ENCODE measurements at places on chromosomes 3 and 15.

DNA sequence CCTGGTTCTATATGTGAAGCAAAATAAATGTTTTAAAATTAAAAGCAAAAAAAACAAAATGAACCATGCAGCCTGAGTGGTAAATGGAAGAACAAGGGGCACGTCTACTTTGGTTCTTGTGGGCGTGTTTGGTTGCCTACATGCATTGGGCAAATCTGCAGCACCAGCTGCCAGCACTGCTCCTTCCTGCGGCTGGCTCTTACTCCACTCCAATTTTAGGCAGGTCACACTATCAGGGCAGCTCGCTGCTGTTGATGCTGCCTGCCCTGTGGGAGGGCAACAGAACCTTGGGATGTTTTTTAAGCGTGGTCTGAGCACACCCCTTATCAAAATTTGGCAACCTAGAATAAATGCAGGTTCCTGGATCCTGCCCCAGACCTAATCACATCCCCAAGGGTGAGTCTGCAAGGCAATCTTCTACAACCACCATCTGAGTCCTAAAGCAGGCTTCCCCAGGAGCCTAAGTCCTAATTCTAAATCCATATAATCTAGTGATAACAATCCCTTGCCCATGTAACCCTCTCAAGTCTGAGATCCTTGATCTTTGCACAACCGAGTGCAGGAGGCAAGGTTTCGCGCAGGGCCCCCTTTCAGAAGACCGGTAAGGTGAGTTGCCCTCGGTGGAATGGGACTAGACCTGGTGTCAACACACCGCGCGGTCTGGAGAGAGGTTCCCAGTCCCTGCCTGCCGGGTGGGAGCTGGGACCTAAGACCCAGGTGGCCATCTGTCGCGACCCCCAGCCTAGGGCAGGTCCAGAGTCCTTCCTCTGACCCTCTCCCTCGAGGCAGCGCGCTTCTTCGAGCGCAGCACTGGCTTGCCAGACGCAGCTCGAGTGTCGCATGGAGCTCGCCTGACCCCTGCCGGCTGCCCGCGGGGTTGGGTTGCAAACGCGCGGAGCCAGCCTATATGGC lies 15.9 kb downstream of the IVD start:
- DNase-seq: peak; percentile 83

DNA sequence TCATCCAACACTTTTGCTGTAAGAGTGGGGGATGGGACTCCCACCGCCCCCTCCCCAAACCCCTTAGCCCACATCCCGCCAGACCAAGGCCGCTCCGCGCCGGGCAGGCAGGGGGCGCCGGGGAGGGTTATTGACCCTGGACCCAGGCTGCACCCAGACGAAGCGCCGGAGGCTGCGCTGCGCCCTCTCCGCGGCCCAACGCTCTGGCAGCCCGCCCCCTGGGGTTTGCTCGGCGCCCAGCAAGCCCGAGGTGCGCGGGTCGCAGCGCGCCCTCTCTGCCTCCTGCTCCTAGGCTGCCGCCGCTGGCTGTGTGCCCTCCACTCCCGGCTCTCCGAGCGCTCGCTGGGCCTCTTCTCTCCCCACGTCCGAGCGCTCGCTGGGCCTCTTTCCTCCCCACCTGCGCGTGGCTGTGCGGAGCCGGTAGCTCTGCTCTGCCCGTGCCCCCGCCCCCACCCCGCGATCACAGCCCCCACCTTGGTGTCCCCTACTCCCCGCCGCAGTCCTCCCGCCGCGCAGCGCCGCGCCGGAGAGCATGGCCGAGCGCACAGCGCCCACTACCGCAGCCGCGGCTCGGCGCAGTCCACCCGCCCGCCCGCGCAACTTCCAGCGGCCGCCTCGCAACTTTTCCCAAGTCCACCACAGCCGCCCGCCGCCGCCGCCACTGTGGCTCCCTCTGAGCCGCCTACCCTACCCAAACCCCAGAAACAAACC lies 1.2 kb downstream of the MECOM start:
- no peak for DNase-seq

DNA sequence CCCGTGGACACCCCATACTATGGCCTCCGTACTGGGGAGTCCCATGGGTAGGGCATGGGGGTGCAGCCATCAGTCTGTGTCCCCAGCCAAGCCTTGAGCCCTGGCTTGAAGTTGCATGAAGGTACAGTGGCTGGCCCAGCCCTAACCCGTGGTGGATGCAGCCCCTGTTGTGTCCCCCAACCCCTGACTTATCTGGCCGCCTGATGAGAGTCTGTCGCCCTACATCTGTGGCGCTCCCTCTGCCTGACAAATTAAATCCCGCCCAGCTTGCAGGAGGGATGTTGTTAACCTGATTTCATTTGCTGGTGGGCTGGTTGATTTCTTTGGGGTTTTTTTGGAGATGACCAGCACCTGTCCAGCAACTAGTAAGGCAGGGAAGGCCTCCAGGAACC lies 186.1 kb downstream of the APBA2 start:
- DNase-seq: no peak

GRCh38 chr15:61794276-61794675 lies 266.0 kb downstream of the VPS13C start:
- DNase-seq: no peak

GRCh38 chr3:122100591-122101463 lies 45.7 kb downstream of the CD86 start:
- DNase-seq: no peak

GRCh38 chr3:196198081-196198675 lies 13.0 kb downstream of the ZDHHC19 start:
- DNase-seq: no peak

DNA sequence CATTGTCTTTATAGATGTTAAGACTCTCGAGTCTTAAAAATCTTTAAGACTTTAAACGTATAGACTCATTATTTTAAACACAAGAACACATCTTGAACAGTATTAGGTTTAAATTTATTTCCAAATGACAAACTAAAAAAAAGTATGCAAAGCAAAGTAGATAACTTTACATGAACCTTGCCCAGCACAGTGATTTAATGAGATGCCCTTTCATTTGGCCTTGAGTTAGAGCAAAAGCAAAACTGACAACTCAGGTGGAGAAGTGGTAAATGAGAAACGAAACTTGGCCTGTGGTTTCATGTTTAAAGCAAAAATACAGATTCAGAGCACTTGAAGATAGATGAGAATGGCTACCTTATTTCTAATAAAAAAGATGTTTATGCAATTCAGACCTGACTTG lies 8.6 kb downstream of the GPR15 start:
- no peak for DNase-seq

DNA sequence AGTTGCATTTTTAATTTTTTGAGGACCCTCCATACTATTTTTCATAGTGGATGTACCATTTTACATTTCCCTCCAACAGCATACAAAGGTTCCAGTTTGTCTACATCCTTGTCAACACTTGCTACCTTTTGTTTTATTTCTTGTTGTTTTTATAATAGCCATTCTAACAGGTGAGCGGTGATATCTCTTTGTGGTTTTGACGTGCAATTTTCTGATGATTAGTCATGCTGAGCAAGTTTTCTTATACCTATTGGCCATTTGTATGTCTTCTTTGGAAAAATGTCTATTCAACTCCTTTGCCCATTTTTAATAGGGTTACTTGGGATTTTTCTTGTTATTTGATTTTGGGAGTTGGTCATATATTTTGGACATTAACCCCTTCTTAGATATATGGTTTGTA lies 187.0 kb downstream of the CDIN1 start:
- no peak for DNase-seq

- no peak for DNase-seq
Measured at GRCh38 chr3:48426401-48426909, 3.4 kb downstream of the PLXNB1 start.

GRCh38 chr15:57694279-57694678 lies 12.2 kb upstream of the POLR2M start:
- DNase-seq: no peak

DNA sequence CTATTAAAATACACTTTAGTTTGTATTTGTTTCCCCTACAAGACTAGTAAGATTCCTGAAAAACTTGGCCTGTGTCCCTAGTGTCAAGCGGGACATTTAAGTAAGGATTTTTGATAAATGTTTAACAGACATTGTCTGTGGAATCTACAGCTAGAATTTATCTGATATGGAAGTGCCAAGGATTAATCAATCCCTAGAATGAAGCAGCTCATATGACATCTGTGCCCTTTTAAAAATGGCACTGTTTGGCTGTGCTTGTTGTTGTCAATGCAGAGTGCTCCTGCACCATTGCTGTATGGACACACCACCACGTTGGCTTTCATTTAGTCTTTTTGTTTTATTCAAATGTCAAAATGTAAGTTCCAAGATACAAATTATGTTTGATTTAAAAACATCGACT lies 14.3 kb upstream of the PDCD7 start:
- no peak for DNase-seq
